ENCODE measurements at places on chromosomes 4 and X. TPM values are rescaled to one million over a fixed set of nuclear protein-coding genes. Genes with fewer than 3 reads are reported as not detected.
A peak's percentile ranks its signal among the peaks of the same experiment; 100 is the strongest.

The REELD1 gene
- total RNA-seq, result 0.79 TPM

The DMD gene
- total RNA-seq, result 4.6 TPM

The SPANXB1 gene
- total RNA-seq, result not detected

The CTPS2 gene
- 8.1 TPM for total RNA-seq

The CTAG1A gene
- total RNA-seq, result not detected

GRCh38 chr4:105651884-105652283 is 56.6 kb downstream of the INTS12 start:
- DNase-seq, result no peak

DNA sequence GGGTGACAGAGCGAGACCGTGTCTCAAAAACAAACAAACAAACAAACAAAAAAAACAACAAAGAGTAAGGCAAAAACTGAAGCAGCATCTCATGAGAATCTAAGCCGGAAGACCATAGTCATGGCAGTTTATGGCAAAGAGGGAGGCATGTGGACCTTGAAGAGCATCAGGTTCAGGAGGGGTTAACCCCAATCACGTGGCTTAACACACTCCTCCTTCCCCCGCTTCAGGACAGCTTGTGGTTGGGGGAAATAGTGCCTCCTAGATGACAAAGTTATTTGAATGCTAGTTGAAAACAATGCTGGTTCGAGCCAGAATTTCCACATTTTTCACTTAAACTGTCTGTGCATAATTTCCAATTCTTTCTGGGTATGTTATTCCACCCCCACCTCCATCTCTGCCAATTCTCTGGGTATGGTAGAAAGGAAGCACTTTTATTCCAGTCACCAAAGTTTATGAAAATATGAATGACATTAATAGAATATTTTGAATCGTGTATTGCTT is 11.7 kb upstream of the MAP7D3 start:
- DNase-seq, result no peak

DNA sequence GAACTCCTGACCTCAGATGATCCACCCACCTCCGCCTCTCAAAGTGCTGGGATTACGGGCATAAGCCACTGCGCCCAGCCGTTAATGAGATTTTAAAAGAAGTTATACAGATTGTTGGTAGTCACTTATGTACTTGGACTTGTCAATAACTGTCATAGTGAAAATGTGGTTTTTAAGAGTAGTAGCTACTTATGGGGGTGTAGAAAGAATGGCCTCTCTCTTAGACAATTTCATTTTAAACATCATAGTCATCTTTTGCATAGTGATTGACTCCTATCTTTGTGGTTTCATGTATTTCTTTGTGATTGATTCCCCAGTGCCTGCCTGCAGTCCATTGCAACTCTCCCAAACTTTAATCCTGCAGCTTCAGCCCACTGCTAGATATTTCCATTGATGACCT is 17.4 kb downstream of the FAM199X start:
- DNase-seq, result no peak

DNA sequence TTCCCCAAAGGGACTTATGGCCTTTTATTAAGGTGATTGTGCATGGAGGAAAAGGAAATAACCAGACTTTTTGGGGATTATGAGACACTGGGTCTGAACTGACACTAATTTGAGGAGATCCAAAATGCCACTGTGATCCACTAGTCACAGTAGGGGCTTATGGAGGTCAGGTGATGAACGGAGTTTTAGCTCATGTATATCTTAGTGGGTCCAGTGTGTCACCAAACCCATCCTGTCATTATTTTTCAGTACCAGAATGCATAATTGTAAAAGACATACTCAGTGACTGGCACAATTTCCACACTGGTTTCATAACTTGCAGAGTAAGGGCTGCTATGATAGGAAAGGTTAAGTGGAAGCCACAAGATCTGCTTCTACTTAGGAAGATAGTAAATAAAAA is 131.3 kb downstream of the RTL3 start:
- peak; percentile 8 for DNase-seq

DNA sequence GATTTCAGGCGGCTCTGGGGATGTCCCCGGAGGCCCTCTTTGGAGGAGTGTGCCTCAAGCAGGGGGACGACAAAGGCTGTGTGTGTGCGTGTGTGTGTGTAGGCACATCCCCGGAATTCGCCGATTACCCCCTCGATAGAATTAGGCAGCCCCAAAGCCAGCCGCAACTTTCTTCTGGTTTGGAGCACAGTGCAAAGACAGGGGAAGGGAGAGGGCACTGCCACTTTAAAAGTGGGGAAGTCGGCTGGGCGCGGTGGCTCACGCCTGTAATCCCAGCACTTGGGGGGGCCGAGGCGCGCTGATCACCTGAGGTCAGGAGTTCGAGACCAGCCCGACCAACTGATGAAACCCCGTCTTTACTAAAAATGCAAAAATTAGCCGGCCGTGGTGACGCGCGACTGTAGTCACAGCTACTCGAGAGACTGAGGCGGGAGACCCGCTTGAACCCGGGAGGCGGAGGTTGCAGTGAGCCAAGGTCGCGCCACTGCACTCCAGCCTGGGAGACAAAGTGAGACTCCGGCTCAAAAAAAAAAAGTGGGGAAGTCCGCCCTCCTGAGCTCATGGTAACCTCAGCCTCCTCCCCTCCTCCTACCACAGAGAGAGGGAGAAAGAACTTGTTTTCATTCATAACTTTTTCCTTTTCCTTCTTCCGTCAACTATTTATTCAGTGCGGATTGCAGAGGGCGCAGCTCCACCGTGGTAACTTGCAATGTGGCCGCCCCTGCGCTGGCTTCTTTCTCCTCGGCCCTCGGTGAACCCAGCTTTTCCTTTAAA is 2.4 kb downstream of the SPRY1 start:
- peak; percentile 81 for DNase-seq

DNA sequence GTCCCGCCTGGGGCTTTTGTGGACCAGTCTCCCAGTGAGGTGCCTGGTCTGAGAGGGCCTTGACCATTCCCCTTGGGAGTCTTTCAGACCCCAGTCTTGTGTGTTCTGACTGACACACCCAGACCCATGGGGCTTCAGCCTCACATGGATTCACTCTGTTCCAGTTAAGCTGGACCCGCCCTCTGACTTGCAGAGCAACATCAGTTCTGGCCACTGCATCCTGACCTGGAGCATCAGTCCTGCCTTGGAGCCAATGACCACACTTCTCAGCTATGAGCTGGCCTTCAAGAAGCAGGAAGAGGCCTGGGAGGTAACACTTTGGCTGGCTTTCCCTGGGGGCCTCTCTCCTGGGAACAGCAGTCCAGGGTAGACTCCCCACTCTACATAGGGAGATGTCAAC is 6.8 kb downstream of the IL9R start:
- DNase-seq, result no peak

- DNase-seq, result no peak
Measured at GRCh38 chr4:95268819-95269565, 279.8 kb downstream of the UNC5C start.

DNA sequence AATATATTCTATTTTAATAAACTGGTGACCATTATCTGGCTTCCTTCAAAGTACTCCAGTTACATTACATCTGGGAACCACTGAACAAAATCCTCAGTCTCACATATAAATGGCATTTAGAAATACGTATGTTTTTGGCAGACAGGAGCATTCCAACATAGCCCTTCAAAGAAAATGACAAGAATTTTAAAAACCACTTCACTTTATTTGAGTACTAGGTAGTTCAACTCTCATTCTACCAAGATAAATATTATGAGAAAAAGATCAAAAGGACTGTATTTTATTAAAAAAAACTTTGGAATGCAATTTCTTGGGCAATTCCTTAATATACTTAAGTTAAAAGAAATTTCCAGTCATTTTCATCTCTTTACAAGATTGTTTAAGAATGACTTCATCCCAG is 17.6 kb downstream of the TNIP3 start:
- DNase-seq, result no peak

DNA sequence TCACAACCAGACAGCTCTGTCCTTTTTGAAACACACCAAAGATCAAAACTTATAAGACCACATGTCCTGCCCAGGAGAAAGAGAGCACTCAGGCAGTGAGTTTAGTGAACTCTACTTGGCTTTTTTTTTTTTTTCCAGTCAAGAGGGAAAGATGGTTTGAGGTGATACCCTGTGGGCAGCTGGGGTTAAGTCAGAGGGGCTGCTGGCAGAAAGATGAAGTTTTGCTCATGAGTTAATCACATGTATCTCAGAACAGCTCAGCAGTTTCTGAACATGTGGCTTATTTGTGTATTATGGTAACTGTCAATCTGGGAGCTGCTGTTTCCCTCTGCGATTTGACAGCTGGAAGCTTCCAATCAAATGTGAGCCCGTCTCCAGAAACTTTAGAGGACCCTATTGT is 56.4 kb upstream of the MAP3K15 start:
- DNase-seq, result peak; percentile 46

DNA sequence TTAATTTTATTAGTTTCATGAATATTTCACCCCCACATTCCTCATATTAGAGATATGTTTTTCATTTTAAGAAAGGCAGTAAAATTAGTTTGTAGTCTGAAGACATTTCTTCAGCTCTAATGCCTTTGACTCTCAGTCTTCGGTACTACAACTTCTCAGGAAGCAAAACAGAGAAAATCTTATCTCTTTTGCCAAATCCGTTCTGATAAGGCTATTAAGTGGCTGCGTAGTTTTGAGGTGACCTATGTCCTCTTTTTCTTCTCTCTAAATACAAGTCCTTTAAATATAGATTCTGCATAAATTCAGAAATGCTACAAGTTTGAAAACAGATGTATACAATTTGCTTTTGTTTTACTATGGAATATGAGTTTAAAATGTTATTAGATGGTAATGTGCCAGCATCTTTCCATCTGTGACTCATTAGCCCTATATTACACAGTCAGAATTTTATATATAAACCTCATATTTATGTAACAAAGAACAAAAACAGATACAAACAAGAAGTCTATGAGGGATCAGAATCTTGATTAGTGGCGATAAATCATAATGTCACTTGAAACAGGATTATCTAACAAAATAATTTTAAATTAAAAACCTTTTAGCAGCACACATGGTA is 181.2 kb upstream of the ETNPPL start:
- no peak for DNase-seq
